ENCODE measurements at places on chromosomes 11 and 22.

GRCh38 chr22:39647836-39648629 is 77.5 kb downstream of the CACNA1I start:
- no peak for DNase-seq

GRCh38 chr11:70595452-70595851 is 197.1 kb downstream of the CTTN start:
- no peak for DNase-seq

GRCh38 chr11:15006139-15006759 is 34.1 kb upstream of the CALCA start:
- DNase-seq = no peak

- DNase-seq = peak; percentile 9
These were observed 99.3 kb downstream of the CWC15 start for GRCh38 chr11:94873916-94874540.

DNA sequence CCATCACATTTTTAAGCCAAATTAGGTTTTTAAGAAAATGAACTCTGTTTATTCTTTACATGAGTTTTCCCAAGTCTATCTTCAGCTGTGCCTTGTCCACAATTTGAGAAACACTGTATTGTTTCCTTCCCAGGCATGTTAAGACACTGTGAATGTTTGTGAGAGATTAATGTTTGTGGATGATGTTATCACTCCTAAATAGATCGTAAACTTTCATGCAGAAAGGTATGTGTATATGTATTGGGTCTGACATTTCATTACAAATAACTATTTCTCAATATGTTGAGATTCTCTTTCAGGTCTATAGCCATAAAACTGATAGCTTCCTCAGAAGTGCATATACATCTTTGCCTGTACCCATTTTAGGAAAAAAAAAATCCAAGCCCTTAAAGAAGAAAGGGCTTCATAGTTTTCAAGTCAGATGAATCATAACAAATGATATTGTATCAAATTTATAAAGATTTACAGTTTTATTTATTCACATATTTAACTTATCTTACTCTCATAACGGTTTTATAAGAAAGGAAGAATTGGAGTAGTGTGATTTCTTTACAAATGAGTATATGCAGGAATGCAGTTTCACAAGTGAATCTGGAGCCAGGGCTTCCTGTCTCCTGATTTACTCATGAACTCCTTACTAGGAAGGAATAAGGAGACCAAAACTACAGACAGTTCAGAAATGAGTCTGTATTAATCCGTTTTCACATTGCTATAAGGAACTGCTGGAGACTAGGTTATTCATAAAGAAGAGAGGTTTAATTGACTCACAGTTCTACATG is 11.2 kb downstream of the OR8D1 start:
- no peak for DNase-seq

DNA sequence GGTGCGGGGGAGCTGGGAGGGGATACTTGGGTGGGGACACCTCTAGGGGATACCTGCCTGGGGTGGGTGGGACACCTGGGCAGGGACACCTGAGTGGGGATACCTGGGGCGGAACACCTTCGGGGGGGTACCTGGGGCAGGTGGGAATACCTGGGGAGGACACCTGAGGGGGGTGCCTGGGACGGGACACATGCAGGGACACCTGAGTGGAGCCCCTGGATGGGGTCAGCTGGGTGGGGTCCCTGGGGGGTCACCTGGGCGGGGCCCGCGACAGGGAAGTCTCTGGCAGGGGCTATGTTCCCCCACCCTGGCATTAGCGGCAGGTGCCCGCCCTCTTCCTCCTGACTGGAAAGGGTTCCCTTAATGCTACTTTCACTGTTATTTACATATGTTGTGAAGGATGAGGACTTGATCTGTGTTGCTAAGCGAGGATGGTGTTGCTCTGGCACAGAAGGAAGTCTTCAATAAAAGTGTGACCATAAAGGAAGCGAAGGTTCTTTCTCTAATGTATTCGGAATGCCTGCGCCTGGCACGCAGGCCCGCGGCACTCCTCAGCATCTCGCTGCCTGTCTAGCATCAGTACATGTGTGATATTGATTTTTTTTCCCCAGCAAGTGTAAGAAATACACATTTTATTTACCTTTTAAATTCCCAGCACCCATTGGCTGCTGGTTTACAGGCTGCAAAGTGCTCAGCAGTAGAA is 801.7 kb downstream of the BRD1 start:
- DNase-seq = no peak

DNA sequence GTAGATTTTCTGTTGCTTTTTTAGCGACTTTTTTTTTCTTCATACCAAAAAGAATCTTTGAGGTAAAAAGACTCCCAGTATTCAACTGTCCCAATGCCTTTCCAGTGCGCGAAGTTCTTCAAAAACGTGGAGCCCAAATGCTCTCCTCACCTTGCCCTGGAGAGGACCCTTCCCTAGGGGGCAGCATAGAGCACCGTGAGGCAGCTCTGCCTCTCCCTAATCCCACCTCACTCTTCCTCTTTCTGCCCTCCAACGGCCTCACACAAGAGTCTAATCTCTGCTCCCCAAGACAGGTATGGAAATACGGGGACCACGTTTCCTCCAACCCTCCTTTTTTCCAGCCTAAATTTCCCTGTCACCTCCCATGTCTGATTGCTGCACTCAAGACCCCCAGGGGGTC is 117.5 kb upstream of the ALX4 start:
- no peak for DNase-seq

DNA sequence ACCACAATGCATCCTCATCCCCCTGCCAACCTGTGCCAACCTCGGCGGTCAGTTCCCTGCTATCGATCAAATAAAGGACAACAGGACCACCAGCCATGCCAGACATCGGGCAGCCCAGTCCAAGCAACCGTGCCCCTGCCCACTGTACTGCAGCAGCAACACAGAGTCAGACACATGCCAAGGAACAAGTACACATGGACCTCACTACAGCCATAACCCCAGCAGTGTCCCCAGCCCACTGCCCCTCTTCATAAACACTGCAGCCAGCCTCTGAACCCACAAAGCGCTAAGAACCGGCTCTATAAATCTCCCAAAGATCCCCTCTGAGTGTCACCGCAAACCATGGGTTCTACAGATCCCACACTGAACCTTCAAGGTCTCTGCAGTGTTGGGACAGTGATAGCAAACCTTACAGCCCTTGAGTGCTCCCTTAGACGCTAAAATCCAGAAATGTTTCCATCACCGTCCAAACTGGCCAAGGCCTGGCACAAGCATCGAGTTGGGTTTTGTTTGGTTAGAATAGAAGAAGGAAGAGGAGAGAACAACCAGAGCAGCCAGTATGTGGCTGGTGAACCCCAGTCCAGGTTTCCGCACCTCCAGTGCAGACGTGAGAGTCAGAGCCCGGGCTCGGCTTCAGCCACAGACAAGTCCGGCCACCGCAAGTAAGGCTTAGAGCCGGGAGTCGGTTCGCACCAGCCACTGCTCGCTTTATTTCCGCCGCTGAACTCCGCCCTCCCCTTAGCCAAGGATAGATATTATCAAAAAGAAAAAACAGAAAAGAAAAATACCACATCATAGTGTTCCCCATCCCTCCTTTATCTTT is 7.9 kb downstream of the PAX6 start:
- DNase-seq = peak; percentile 61

GRCh38 chr11:75894036-75894585 is 79.1 kb downstream of the UVRAG start:
- DNase-seq = no peak

GRCh38 chr22:37677493-37677974 is 2.1 kb downstream of the LGALS1 start:
- DNase-seq = no peak

GRCh38 chr11:83628622-83629355 is 342.6 kb upstream of the CCDC90B start:
- DNase-seq = no peak

DNA sequence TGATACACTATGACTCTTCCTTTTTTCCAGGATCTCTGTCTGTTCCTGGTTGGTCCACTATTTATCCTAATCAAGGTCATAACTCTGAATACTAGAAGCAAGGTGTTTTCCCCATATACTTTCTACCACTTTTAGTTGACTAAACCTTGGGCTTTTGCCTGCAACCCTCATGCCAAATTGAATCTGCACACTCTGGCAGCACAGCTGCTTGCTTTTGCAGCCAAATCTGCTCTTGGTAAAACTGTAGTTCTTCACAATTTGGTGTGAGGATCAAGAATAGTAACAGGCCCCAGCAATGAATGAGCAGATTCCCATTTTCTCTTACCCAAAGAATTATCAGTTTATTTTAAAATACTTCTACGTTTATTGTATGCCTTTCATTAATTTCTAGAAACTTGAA is 586.5 kb upstream of the CNTN5 start:
- no peak for DNase-seq

GRCh38 chr22:28440592-28441390 is 238.8 kb downstream of the TTC28 start:
- no peak for DNase-seq

DNA sequence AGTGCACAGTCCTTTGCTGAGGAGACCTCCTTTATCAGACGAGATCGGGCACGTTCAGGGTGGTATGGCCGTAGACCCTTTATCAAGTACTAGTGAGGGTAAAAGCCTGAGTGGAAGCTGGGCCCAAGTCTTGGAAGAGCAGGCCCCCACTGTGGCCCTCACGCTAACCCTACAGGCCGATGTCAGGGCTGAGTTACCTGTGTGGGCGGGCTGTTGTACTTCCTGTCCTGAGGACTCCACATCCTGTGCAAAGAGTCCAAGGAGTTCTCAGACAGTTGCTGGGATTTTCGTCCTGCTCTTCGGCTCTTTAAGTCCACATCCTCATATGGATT is 34.9 kb downstream of the RPL27A start:
- DNase-seq = no peak

GRCh38 chr11:109945626-109946321 is 147.4 kb upstream of the ZC3H12C start:
- no peak for DNase-seq

GRCh38 chr11:102447193-102447592 is 5.4 kb downstream of the TMEM123 start:
- no peak for DNase-seq

DNA sequence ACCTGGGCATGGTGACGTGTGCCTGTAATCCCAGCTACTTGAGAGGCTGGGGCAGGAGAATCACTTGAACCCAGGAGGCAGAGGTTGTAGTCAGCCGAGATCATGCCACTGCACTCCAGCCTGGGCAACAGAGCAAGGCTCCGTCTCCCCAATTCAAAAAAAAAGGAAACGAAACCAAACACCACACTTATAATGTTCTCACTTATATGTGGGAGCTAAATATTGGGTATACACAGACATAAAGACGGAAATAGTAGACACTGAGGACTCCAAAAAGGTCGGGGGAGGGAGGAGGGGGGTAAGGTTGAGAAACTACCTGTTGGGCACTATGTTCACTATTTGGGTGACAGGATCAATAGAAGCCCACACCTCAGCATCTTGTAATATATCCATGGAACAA is 94.3 kb downstream of the GAB2 start:
- DNase-seq = no peak

DNA sequence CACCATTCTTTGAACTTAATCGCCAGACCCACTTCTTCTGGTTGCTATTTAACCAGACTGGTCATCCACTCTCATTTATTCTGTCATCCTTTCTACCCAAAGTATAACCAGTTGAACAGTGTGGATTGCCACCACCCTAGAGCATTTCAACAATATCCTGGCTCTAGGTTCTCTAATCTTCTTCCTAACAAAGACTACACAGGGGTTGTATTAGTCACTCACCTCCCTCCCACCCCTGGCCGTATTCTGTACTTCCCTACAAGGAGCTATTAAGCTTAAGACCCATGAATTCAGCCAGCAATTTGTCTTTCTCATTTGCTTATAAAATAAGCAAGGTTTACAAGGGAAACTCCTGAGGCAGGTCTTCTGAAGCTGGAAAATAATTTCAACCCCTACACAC is 46.9 kb upstream of the CEP126 start:
- no peak for DNase-seq

- DNase-seq = no peak
These were observed 58.7 kb upstream of the SLC5A12 start for GRCh38 chr11:26780376-26781085.

DNA sequence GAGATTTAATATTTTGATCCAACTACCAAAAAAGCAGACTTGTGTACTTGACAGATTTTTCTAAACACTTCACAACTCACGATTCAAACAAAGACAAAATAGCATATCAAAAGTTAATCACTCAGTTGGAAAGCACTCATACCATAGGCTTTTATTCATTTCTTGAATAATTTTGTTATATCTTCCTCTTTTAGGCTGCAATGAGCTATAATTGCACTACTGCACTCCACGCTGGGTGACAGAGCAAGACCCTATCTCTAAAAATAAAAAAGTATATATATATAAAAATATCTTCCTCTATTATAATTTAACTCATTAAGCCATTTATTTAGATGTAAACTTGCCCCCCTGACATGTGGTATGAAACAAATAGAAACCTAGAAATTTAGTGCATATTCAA is 19.9 kb downstream of the SC5D start:
- DNase-seq = no peak

DNA sequence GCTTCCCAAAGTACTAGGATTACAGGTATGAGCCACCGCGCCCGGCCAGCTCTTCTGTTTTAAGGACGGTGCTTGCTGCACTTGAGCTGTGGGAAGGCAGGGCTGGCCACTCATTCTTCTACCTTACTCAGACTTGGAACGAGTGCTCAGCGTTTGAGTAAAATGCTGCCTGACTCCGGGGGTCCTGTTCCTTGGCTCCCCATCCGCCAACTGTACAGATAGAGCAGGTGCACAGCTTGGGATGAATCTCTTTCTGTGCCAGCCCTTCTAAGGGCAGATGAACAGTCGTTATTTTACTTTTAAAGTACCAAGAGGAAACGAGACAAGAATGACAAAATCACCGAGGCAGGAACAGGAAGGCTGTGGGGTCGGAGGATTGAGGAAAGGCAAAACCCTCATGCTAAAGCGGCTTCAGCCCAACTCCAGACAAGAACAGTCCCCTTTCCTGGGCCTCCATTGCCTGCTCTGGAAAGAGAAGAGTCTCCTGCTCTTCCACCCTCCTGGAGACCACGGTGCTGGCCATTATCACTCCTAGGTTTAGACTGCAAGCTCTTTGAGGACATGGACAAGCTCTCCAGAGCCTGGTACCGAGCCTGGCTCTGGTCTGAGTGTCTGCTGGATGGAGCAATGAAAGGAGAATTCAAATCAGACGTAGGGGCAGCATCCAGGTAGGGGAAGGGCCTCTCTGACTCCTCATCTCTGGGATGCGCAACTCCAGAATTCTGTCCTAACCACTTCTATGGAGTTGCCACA is 1.1 kb upstream of the SUN2 start:
- no peak for DNase-seq

DNA sequence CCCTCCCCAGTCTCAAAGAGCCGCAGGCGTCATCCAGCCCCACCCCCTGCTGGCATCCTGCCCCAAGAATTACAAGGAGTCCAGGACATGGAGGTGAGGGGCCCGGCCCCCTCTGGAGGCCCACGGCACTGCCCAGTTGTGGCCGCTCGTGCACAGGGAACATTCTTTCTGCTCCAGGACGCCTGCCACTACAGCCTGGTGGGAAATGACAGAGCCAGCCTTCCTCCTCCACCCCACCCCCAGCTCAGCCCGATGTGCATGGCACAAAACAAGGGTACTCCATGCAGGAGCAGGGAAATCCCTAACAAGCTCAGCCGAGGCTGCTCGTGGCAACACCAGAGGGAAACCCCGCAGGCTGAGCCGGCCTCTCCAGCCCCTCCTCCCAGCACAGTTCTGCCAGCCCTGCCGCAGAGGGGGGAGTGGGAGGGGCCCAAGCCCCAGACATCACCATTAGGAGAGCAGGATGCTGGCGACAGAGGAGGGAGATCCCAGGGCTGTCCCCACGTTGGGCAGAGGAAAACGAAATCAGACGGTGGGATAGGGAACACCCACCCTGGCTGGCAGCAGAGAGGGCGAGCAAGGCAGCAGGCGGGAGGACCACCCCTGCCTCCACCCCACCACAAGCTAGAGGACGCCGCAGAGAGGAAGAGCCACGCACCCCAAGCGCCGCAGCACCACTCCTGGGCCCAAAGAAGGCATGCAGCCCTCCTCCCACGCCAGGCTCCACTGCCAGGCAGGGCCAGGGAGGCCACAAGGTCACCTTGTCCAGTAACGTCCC is 10.0 kb downstream of the IGSF9B start:
- no peak for DNase-seq

All from lower leg skin (tissue), 4 donors.